Body of pancreas (tissue), 4 donors: ENCODE measurements at places on chromosomes 1 and 21.

DNA sequence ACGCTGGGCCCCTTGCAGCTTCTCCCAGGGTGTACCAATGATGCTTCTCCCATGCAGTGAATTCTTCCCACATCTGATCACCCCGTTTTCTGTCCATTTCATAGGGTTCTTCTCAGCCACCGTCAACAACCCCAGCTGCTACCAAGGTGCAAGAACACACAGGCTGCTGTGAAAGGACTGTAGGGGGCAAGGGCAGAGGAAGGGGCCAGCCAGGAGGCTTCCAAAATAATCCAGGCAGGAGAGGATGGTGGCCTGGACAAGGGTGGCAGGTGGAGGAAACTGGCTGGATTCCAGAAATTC lies 113.3 kb upstream of the WNT4 start:
- DNase-seq: no peak

DNA sequence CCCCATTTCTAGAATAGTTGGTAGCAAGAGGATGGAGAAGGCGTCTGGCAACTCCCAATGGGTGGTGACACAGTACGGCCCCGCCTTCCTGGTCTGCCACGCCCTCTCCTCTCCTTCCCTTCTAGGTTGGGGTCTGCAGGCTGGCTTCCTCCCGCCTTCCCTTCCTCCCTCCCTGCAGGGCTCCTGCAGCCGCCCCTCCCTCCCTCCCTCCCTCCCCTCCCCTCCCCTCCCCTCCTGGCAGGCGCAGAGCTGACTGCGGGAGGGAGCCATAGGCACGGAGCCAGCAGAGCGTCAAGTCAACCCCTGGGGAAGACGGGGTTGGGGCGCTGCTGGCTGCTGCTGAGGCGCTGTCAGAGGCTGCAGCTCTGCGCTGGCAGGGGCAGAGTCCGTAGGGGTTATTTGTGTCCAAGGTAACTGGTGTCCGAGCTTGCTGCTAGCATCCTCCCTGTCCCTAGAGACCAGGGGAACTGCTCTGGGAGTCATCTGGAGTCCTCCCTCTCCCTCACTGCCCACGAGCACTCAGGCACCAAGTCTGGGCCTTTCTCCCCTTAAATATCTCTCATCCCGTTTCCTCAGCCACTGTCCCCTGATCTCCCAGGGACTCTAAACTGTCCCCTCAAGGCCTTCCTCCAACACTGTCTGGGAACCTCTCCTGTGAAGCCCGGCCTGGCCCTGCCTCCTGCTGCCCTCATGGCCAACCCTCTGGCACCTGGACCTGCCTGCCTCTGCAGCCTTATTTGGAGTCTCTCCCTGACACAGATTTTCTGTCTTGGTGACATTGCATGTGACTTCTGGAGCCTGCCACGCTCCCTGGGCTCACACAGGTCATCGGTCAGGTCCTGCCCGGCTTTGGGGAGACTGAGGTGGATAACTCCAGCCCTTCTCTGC lies 57.4 kb upstream of the ACOT11 start:
- DNase-seq: peak; percentile 24

- DNase-seq: no peak
Measured at GRCh38 chr1:39995973-39996393, 41.0 kb downstream of the MFSD2A start.

GRCh38 chr1:235105051-235106043 lies 23.3 kb downstream of the TOMM20 start:
- DNase-seq: no peak
